Activated gamma-delta T cell treated with anti-CD3 and anti-CD28 coated beads, Interleukin-2, amount 50 U/mL, for 16 hours (primary cell): ENCODE measurements at places on chromosomes 13 and 19.

- DNase-seq = peak; percentile 53
Observed at GRCh38 chr19:4911786-4912672, 2.7 kb downstream of the UHRF1 start.

- DNase-seq = no peak
Observed at GRCh38 chr13:77038907-77039480, 12.0 kb upstream of the FBXL3 start.

DNA sequence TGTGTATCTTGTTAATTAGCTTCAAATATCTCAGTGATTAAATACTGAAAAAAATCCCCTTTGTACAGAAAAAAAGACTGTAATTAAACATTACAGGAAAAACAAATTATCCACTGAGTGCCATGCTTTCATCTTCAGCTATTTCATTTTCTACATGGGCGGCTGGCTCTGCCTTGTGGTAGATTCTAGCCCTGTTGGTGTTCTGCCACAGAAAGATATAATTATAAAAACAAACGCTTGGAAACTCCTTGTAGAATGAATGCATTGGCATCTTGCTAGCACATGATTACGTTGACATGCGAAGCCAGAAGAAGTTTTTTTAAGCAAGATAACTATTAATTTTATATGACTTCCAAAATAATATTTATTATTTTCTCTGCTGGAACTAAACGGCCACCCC lies 496.8 kb downstream of the MYO16 start:
- DNase-seq = no peak

DNA sequence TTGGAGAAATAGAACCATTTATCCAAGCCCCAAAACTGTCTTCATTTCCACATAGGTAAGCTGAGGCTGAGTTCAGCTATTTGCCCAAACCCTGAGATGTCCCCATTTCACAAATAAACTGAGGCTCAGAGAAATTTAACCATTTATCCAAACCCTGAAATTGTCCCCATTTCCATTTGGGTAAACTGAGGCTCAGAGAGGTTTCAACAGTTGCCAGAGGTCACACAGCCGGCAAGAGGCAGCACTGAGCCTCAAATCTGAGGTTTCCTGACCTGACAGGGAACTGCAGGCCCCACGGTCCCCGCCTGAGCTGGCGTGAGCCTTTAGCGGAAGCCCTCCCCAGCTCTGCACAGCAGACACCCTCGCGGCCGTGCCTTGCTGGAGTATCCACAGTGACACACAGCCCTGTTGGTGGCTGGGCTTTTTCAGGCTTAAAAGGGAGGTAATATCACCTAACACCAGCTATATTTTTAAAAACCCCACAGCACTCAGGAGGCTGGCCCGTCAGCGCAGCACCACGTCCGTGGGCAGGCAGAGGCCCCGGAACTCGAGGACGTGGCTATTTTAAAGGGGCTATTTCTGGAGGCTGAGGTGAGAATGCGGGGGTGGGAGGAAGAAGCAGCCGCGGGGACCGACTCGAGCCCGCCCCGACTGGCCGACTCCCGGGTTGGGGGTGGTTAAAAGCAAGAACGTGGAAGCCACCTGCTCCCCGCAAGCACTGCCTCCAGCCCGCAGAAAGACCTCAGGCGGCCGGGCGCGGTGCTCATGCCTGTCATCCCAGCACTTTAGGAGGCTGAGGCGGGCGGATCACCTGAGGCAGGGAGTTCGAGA lies 18.5 kb downstream of the PTPRS start:
- no peak for DNase-seq

DNA sequence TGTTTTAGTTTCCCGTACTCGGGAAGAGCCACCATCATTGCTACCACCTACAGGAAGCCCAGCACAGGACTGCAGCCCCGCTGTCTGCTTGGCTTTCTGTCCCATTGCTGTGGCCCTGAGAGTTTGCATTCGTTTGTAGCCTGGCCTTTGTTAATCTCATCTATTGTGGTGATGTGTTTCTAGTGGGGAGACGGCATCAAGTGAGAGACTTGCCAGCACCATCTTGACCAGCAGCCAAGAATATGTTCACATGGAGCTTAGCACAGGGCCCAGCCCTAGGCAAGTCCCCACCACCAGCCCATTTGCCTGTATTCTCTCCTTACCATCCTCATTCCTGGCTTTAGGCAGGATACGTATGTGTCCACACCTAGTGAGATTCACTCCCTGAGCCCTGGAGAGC lies 17.3 kb upstream of the OVOL3 start:
- no peak for DNase-seq

- DNase-seq = no peak
Observed at GRCh38 chr13:30224732-30225131, 82.6 kb downstream of the KATNAL1 start.

DNA sequence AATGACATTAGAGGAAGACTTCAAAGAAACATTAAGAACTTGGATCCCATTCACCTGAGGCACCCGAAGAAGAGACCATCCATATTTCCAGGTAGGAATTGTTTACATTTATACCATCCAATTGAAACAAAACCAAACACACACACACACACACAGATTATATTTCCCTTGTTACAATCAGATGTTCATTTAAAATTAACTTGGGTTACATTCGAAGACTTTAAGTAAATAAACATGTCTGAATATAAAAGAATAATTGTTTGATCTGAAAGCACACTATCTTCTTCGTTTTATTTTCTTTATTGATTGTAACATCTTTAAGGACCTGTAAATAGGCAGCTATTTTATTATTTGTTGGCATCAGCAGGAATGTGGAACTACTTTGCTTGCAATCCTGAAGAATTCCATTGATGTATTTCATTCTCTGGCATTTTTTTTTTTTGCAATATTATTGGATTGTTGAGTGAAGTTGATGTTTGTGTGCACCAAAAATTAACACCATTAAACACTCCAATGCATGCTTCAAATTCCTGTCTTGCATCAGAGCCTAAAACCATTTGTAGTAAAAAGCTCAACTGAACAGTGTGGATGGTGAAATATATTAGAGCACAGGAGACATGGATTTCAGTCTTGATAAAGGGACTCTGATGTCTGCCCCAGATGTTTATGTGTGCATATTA lies 85.3 kb upstream of the FRY start:
- DNase-seq = no peak

DNA sequence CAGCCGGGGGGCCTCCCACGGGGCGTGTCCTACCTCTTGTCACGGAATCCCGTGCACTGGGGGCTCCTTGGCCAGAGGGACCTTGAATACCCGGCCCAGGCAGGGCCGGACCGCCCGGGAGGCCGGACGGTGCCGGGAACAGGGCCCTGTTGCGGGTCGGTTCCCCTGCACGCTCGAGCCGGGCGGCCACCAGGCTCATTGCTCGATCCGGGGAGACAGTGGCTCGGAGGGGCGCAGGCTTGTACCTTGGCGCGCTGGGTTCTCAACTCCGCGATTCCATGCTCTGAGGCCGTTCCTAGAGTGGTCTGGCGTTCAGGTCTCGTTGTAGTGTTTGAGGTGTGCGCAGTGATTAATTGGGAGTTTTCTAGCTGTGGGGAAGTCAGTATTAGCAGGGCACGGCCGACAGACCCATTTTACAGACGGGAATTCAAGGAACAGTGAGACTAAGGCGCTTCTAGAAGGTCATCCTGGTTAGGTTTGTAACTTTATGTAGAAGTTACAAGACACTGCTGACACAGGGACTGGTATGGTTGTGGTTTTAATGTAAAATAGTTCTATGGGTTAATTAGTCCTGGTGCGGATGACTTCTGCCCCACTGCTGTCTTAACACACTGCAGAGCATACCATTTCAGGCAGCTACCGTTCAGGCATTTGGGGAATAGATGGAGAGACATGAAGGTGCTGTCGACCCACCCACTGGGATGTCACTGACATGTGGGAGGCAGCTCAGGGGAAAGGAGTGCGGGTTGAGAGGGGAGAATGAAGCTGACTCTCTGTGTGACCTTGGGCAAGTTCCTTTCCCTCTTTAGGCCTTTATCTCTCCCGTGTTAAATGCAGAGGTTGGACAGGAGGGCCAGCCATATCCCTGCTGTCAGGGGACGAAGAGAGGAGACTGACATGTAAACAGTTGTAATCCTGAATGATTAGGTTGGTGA lies 592 bp downstream of the CLPTM1 start:
- DNase-seq = no peak

DNA sequence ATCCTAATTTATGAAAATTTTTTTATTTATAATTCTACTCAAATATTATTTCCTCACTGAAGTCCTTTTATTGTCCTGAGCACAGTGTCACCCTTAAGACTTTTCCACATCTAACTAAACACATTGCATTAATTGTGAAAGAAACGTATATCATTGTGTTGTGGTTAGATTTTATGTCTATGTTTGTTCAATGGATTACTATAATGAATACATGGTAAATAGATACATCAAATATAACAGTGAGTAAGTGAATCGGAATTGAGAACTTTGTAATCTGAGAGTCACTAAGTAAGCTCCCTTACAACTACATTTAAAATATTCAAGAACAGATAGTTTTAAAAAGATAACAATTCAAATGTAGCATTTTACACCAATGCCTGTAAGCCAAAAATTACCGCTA lies 417.6 kb upstream of the PCDH20 start:
- no peak for DNase-seq

DNA sequence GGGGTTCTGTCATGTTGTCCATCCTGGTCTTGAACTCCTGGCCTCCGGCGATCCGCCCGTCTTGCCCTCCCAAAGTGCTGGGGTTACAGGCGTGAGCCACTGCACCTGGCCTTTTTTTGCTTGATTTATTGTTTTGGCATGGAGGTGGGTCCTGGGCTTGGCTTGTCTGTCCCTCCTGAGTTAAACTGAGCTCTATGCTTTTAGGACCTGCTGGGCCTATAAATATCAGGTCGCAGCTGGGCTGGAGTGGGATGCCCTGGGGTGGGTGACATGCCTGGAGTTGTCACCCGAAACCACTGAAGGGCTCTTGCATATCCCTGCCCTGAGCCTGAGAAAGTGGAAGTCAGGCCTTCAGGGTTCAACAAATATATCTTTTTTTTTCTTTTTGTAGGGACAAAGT lies 5.5 kb downstream of the ARRDC5 start:
- DNase-seq = no peak

DNA sequence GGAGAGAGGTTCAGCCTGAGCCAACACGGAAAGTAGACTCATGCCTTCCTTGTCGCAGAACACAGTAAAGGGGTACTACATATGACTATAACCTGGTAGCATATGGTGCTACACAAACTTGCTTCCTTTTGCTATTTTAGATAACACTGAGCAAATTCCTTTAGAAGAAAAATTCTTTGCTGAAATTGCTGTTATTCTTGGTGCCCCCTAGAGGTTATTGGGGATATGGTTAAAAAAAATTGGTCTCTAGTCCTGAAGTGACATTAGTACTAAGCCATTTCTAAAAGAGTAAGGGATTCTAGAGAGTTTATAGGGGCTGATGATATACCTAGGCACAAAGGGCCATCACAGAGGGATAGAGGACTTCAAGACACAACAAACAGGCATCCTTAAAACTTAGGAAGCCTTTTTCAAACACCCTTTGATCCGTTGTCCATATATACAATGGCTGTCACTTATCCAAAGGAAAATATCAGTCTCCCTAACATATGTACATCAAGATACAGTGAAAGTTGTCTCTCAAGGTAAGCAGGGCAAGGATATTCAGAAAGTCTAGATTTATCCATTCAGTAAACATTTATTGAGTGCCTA lies 13.9 kb upstream of the HS6ST3 start:
- no peak for DNase-seq

DNA sequence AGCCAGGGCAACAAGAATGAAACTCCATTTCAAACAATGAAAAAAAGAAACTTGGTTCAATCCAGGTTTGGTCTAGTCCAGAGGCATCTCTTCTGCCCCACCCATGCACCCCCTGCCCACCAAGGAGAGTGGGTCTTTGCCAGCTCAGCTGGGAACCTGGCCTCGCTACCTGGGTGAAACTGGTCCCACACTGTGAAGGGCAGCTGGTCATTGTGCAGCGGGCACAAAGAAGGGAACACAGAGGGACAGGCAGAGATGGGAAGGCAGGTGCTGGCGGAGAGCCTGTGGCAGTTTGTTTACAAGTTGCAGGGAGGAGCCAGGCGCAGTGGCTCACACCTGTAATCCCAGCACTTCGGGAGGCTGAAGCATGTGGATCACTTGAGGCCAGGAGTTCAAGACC lies 50.2 kb downstream of the CPAMD8 start:
- no peak for DNase-seq

GRCh38 chr13:102617697-102618350 lies 21.0 kb downstream of the TPP2 start:
- no peak for DNase-seq

DNA sequence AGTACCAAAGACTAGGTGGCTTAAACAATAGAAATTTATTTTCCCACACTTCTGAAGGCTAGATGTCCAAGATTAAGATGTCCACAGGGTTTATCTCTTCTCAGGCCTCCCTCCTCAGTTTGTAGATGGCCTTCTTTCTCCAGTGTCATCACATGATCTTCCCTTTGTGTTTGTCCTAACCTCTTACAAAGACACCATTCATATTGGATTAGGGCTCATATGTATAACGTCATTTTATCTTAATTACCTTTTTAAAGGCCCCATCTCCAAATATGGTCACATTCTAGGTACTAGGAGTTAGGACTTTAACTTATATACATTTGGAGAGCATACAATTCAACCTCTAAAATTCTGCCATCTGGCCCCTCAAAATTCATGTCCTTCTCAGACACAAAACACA lies 34.3 kb downstream of the N4BP2L2 start:
- no peak for DNase-seq

- DNase-seq = no peak
Observed at GRCh38 chr19:30634996-30635975, 263.1 kb downstream of the ZNF536 start.

- DNase-seq = peak; percentile 7
Observed at GRCh38 chr19:45613926-45614725, 12.1 kb upstream of the GPR4 start.

- peak; percentile 52 for DNase-seq
Observed at GRCh38 chr13:46553886-46554858, 1.2 kb downstream of the LRCH1 start.

DNA sequence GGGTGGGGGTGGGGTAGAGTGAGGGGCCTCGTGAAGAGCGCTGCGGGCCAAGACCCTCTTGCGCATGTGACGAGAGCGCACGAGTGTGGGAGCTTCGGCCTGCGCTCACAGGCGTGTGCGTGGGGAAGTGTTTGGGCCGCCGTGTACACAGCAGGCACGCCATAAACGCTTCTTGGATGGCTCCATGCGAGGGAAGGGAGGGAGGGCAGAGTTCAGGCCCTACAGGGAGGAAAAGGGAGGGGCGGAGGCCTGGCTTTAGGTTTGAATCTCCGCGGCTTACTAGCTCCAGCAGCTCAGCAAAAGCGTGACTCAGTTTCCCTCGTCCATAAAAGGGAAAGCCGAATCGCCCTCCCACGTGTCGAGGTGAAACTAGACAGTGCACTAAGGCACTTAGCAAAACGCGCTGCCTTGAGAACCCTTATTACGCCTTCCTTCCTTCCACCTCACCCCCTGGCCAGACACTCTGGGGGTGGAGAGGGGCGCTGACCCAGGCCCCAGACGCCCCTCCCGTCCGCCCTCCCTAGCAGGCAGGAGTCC lies 12.5 kb downstream of the GADD45B start:
- DNase-seq = no peak

DNA sequence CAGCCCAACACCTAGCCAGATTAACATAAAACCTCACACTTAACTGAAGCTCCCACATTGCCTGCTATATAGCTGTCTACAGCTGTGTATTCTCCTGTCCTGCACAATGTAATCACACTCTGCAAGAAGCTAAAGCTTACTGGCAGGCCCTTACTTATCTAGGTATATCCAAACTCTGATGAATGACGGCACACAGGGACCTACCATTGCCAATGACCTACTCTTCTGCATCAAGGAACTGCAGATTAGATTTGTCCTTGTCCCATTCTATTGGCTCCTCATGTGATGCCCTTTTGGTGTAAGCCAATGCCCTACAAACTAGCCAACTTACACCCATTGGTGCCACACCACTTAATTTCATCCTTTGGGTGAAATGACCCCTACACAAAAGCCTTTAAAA lies 26.4 kb downstream of the ZNF45 start:
- DNase-seq = no peak
